Muscle of back (tissue), 13 donors: ENCODE measurements at places on chromosomes 6 and 20. TPM values are rescaled to one million over a fixed set of nuclear protein-coding genes. Genes with fewer than 3 reads are reported as not detected.

ACTL10 gene
- 0.12 TPM for polyA plus RNA-seq

TBX18 gene
- polyA plus RNA-seq: 15.3 TPM

- no peak for DNase-seq
Measured at GRCh38 chr6:139820210-139820609, 445.8 kb upstream of the CITED2 start.

GRCh38 chr6:47483516-47483852, 5.9 kb downstream of the CD2AP start:
- no peak for DNase-seq

GRCh38 chr6:157668009-157668401, 155.0 kb upstream of the SNX9 start:
- DNase-seq: no peak

DNA sequence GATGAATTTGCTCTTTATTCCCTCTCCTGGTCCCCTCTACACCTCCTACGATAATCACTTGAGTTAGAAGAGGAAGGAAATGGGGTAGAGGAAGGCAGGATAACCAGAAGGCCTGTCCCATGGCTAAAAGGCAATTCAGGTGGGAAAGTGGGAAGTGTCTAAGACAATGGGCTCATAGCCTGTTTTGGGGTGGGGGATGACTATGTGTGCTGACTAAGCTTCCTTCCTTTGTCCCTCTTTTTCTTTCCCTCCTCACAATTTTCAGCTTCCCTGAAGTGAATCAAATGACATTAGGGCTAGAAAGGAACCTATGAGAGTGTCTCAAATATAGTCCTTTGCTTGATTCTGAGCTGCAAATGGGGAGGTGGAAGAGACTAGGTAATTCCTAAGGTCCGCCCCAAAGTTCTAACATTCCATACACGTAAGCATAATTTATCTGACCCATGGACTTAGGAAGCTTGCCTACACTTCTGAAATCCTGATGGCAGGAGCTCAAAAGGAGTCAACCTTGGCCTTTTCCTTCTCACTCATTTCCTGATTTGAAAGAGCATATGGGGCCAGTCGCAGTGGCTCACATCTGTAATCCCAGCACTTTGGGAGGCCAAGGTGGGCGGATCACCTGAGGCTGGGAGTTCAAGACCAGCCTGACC, 24.3 kb downstream of the EDEM2 start:
- no peak for DNase-seq

GRCh38 chr20:50314678-50315335, 124.2 kb downstream of the CEBPB start:
- no peak for DNase-seq

- DNase-seq: no peak
Measured at GRCh38 chr6:36355819-36356218, 19.1 kb upstream of the BNIP5 start.

DNA sequence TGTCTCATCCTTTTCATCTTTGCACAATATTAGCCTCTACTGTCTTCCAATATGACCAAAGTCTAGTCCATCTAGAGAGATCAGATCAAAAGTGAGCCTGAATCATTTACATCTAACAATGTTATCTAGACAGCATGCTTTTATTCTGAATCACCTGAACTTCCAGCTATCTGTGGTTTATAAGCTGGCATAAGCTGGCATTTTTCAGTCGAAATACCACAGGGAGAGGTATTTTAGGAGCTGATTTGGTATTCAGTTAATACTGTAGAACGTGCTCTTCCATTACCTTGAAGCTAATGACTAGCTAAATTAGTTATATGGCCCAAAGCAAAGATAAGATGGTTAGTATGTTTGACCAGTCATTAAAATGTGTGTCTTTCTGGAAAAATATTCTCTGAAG, 188.3 kb upstream of the AGPAT4 start:
- no peak for DNase-seq

- DNase-seq: no peak
Measured at GRCh38 chr20:45041464-45042337, 59.2 kb downstream of the KCNS1 start.
